ENCODE measurements at places on chromosomes 2 and 18.

DNA sequence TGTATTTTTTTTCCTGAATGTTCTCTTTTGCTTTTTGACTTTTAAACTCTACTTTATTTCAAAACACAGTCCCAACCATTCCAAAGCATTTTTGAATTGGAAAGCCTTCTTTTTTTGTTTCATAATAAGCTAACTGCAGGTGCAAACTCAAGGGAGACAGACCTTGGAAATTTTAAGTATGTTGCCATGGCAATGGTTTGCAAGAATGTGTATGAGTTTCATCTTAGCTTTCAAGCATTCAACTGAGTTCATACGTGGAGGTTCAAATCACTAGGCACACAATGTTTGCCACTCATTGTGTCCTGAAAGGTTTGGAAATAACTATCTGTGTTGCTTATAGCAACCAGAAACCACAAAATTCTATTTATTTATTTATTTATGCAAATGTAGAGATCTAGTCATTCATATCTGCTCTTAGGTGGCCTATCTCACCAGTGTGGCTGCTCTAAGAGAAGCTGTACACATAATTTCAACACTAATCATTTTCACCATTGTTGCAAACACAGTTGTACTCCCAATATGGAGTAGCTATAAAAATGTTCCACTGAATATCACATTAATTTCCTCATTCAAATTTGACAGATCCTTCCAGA is 805.7 kb upstream of the FSHR start:
- no peak for DNase-seq

DNA sequence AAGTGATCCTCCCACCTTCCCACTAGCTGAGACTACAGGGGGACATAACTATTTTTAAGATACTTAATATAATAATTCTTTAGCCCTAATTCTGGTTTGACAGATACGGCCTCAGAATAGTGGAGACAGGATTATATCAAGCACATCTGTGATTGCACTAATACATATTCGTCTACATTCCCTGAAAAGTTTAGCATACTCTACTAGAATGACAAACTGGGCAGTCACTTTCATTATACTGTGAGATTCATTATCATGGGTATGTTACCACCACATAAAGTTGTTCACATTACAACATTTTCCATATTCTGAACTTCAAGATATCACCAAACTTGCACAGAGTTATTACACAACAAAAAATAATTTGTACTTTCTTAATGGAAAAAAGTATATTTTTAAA is 11.0 kb downstream of the FAM210A start:
- no peak for DNase-seq

GRCh38 chr2:240983996-240984498 is 14.4 kb upstream of the SNED1 start:
- no peak for DNase-seq

DNA sequence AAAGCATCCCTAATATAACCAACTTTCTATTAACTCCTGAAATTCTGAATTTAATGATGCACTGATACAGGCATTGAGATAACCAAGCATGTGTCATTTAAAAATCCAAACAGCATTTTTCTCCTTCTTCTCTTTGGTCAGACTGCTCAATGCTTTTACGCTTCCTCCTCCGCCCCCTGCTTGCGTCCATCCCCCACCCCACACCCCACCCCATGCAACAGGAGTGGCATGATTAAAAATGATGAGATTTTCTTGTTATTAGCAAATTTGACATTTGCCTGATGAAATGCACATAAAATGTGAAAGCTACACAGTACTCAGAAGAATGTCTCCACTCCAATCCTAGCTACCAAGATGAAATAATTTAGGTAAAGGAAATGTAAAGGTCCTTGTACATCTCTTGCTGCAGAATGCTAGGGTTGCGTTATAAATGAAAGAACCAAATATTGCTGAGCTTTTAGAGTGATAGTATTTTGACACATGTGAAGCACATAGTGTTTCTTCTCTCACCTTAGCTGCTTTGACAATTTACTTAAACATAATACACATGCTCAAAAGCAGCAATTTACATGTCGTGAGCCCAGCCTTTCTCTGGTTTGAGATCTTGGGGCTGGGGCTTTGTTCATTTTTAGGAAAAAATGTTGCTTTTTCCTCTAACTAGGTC is 263.8 kb downstream of the MEIS1 start:
- peak; percentile 35 for DNase-seq

- DNase-seq: peak; percentile 53
These were observed 52.2 kb upstream of the KCNH7 start for GRCh38 chr2:162890690-162891311.

DNA sequence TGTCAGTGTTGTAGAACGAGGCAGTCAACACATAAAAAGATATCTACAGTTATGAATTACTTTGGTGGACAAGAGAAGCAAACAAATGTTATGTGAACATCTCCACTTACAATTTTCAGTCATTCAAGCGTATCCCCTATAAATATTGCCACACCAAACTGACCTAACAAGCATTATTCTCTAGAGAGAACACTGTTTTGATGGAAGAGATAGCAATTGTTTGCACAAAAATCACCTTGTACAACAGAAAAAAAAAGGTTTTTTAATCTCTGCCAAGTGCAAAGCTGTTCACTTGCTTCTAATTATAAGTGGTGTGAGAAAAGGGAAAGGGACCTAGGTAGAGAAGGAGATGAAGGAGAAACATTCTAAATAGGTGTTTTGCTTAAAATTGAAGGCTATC is 33.8 kb downstream of the PID1 start:
- DNase-seq: no peak

GRCh38 chr2:162581959-162582798 is 238.2 kb downstream of the GCA start:
- DNase-seq: no peak

- no peak for DNase-seq
These were observed 37.7 kb downstream of the TPRKB start for GRCh38 chr2:73699437-73699836.

Data from fibroblast of the aortic adventitia (primary cell).